A549 (cell line): ENCODE measurements at places on chromosomes 3 and 15.

DNA sequence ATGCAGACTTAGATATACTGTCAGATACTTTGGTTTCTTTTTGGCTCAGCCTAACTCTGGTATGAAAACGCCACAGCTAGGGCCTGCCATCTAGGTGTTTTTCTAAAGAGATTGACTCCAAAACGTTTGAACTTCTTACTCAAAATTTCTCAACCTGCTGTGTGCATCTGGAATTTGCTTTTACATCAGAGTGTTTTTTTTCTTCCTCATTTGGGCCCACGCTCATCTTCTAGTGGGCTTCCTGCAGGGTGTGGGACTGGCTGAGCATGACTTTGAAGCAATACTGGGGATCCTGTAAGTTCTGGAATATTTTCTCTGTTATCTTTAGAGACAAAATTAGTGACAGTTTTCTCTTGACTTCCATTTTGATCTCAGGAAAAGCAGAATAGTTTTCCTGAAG is 117.8 kb downstream of the NR1D2 start:
- no peak for DNase-seq

- DNase-seq: peak; percentile 43
Observed at GRCh38 chr3:27200721-27201489, 168.3 kb downstream of the NEK10 start.

DNA sequence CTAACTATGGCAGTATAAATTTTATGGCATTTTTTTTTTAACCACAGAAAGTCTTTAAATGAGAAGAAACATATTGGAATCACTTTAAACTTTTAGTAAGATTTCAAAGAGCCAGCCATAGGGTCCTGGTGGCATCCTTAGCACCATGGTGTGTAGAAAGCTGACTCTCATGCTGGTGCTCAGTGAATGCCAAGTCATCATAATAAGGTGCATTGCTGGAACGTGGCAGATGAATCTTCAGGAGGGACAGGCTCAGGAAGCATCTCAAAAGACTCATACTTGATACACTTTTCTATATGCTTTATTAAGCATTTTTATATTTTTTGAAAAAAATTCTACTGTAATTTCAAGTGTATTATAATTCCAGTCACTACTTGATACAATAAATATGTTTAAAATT is 274.2 kb downstream of the ZIC4 start:
- no peak for DNase-seq

DNA sequence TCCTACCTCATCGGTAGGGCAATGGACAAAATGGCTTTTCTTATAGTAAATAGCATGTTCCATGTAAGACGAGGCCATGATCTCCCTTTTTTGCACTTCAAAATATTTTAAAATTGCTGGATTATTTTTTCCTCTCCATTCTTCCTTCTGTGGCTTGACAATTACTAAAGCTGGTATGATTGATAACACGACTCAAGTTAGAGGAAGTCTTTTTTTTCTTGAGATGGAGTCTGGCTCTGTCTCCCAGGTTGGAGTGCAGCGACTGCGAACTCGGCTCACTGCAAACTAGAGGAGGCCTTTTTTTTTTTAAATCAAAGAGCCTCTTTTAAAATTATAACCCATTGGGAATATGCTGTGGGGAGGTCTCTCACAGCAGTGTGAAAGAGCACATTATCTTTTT is 124.5 kb upstream of the TBL1XR1 start:
- no peak for DNase-seq

- peak; percentile 63 for DNase-seq
Observed at GRCh38 chr3:133943639-133944141, 48.0 kb upstream of the RAB6B start.

- DNase-seq: no peak
Observed at GRCh38 chr15:66986951-66987350, 78.5 kb upstream of the SMAD3 start.
